T-helper 1 cell (primary cell): ENCODE measurements at places on chromosomes 1 and 21.

DNA sequence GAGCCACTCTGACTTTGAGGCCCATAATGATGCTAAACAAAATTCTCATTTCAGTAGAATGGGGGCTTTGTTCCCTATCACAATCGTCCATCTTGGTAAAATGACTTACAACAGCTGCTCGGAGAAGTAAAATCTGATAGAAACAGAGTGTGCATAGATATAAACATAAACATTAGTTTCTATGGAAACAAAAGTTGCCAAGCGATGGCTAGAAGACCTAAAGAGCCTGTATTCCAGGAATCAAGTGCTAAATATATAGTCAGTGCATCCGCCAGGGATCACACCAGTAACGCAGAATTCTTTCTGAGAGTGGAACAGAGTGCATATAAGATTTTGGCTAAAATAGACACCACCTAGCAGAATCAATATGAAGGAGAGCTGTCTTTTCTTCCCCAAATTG, 91.2 kb upstream of the KAZN start:
- DNase-seq, result no peak

DNA sequence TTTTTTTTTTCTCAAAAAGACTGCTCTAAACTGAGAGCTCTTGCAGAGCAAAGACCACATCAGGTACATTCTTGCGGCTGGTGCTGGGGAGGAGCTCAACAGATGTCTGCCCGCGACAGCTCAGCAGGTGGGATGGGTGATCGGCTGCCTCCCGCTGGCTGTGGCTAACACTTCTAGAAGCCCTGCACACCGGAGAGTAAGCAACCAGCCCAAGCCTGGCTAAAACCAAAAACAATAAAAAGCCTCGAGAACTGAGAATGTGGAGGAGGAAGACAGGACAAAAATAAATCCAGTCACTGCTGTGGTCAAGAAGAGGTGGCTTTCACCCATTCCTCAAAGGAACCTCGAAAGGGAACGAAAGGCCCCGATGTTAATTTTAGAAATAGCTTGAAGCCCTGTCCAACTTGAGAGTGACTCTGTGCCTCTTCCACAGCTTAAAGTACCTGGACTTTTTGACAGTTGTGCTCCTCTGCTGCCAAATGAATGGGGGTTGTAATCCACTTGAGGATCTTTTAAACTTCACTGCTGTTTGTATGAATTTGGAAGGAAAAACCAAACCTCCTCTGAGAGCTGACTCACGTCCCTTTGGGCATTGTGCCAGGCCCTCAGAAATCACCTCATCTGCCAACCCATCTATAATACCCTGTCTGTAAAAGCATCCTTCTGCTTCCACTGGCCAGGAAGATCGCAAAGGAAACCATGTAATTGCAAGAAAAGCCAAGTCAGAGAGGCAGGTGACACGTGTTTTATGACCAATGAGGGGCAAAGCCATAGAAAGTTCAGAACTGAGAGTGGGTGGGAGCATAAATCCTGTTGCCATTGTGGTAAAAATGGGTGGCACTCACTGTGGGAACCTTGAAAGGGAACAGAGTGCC, 78.6 kb downstream of the KCNN3 start:
- DNase-seq, result peak; percentile 84

GRCh38 chr1:81695741-81696140, 105.0 kb upstream of the ADGRL2 start:
- no peak for DNase-seq

DNA sequence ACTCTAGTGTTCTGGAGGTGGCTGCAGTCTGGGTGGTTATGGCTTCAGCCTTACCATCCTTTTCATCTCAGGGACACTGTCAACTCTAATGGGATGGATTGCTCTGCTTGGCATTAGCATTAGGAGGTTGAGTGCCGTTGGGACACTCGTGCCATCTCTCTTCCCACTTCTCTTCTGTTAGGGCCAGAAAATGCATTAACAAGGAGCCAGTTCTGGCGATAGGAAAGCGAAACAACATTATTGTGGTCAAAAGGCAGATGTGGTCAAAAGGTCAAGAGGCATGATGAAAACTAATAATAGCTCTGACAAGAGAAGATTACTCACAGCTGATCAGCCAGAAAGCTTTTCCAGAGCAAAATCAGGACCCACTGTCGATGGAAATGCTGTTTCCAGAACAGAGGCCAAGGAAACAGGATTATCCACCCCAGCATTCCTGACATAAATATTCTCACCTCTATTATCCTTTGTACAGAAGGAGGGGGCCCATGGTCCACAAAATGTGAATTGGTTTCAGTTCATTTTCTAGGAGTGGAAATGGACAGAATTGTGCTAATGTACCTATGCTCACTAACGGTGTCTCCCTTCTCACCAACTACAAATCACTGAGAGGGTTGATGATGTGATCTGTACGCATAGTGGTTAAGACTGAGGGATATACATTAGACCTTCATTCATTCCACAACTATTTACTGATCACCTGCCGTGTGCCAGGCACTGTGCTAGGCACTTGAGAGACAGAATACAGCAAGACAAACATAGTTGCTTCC, 72.0 kb downstream of the ST6GALNAC5 start:
- DNase-seq, result no peak

- DNase-seq, result no peak
Observed at GRCh38 chr1:195897076-195897475, 711.2 kb downstream of the KCNT2 start.

DNA sequence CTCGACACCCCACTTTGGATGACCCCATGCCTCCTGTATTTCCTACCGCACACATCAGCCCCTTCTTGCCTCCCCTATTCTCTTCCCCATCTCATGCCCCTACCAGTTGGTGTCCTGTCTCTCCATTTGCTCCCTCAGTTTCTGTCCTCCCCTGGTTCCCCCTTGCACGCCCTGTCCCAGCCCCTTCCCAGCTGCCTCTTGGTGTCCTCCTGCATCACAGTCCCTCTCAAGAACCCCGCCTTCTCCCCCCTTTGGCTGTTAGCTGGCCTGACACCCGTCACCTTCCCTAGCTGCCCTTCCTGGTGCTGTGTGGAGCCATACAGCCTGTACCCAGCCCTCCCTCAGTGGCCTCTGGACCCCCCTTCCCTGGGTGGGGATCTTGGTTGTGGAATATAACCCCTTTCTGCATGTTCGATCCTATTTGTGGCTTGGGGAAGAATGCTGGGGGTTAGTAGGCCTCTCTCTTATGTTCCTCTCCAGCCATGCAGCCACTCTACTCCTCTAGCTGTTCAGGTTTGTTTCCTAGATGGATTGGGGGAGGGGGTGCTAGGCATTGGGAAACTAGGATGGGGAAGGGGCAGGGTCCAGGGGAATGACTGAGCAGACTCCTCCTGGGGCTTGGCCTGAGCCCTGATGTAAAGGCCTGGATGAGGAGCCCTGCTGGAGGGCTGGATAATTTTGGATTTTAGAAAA, 41.4 kb upstream of the NFASC start:
- DNase-seq, result no peak

DNA sequence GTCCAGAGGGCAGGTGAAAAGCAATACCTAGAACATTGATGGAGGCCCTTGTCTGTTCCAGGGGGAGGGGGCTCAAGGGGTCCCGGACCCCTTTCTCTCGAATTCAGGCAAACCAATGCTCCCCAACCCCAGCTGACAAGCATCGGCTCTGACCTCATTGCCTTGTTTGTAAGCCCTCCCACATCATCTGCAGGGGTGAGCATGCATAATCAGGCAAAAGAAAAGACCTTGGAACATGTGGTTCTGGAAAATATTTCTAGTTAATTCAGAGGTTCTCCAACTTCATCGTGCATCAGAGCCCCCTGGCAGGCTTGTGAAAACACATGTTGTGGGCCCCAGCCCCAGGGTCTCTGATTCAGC, 231.3 kb downstream of the TOMM20 start:
- no peak for DNase-seq

GRCh38 chr1:54110996-54111395, 41.8 kb downstream of the CDCP2 start:
- no peak for DNase-seq

DNA sequence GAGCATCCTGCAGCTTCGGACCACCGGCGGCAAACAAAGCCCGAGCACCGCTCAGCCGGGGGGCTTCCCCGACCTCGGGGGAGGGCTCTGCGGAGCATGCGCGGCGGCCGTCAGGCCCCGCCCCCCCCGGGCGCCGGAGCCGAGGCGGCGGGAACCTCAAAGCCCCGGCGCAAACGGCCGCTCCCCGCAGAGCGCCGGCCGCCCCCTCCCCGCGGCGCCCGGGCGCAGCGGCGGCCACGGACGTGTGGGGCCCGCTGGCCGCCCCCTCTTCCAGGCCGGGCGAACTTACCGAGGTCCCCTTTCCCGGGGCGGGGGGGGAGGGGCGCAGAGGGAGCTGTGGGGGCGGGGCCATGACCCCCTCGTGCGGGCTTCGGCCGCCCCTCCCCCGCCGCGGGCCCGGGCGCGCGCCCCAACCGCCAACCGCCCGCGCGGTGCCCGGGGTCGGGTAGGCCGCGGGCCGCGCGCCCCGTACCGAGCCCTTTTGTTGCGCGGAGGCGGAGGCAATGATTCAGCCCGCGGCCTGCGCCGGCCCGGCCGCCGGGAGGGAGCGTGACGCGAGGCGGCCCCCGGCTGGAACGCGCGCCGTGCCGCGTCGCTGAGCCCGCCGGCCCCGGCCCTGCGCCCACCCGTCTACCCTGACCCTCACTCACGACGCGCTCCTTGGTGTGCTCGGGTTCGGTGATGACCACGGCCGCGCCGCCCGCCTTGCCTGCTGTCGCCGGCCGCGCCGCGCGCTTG, 1.7 kb downstream of the RCC2 start:
- DNase-seq, result peak; percentile 57

GRCh38 chr1:47555306-47555705, 117.5 kb downstream of the FOXD2 start:
- no peak for DNase-seq

- DNase-seq, result no peak
Observed at GRCh38 chr1:246198115-246198816, 308.8 kb downstream of the SMYD3 start.

- peak; percentile 13 for DNase-seq
Observed at GRCh38 chr1:185045814-185046492, 595 bp downstream of the RNF2 start.

- no peak for DNase-seq
Observed at GRCh38 chr1:183871601-183872000, 66.7 kb downstream of the RGL1 start.
